ENCODE measurements at places on chromosomes 5 and 9.

GRCh38 chr5:82307451-82307850 lies 29.3 kb upstream of the RPS23 start:
- DNase-seq, result no peak

DNA sequence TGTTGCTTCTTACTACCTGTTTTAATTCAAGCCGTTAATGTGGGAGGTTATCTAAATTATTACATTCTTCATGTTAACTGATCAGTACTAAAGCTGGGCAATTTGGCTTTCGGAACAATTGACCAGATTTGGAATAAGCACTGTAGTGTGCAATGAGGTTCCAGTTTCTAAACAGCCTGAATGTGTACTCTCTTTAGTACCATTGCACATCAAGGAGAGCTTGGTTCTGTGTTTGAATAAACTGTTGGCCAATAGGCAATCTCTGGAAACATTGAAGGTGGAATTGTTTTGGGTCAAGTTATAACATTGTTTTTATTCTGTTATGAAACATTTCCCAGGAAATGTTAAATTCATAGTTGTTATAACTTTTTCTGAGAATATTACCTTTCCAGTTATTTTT lies 105.2 kb downstream of the PBX3 start:
- no peak for DNase-seq

DNA sequence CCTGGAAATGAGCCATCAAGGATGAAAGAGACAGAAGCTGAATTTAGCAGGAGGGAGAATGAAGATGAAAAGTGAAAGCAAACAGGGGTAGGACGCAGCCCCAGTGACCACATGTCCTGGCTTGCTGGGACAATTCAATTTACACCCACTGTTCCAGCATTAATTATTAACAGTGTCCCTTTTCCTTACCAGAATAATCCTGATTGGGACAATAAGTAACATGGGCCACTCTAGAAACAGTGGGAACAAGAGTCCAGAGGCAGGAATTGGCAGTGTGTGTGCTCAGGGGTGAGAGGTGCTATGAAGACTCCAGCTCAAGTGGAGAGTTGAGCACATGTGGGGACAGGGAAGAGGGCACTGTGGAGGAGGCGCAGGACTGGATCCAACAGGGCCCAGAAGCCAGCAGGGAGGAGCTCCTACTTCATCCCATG lies 147.1 kb downstream of the C5orf15 start:
- no peak for DNase-seq

DNA sequence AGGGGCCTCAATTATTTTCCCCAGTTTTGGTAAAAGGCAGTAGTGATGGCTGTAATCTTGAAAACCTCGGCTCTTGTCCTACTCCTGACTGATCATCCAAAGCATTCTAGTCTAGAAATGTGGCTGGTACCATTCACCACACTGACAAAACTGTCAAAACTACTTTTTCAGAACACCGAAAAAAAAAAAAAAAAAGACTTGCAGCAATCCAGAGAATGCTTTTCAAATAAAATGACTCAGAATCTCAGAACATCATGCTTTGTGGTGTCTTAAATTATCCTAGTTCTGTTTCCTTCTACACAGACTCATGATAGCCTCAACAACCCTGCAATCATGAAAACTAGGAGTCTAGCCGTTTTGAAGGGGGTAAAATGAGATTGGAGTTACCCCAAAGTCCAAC lies 13.4 kb downstream of the SLC28A3 start:
- no peak for DNase-seq

DNA sequence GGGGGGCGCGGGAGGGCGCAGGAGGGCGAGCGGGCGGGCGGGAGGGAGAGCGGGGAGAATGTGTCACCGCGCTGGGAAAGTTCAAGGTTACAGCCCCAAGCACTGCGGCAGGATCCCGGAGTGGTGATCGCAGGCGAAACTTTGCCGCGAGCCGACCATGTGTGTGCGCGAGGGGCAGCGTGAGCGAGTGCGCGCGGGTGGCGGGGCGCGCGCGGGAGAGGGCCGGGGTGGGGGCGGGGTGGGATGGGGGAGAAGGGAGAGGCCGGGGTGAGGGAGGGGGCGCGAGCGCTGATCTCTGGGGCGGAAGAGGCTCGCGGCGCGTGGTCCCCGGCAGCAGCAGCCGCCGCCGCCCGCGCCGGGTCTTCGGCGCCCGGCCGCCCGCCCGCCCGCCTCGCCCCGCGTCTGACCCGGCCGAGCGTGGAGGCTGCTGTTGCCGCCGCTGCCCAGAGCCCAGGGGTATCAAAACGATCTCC lies at the start of gene NFIB:
Gene NFIB, minus strand, starts transcription at position 191 of the 473 bp plus-strand sequence. CDS start 630 bp downstream, outside the sequence.
- DNase-seq, result no peak

- DNase-seq, result no peak
Measured at GRCh38 chr9:37656936-37657335, 6.2 kb downstream of the FRMPD1 start.

- DNase-seq, result no peak
Measured at GRCh38 chr5:90983148-90983547, 400.0 kb downstream of the ARRDC3 start.

DNA sequence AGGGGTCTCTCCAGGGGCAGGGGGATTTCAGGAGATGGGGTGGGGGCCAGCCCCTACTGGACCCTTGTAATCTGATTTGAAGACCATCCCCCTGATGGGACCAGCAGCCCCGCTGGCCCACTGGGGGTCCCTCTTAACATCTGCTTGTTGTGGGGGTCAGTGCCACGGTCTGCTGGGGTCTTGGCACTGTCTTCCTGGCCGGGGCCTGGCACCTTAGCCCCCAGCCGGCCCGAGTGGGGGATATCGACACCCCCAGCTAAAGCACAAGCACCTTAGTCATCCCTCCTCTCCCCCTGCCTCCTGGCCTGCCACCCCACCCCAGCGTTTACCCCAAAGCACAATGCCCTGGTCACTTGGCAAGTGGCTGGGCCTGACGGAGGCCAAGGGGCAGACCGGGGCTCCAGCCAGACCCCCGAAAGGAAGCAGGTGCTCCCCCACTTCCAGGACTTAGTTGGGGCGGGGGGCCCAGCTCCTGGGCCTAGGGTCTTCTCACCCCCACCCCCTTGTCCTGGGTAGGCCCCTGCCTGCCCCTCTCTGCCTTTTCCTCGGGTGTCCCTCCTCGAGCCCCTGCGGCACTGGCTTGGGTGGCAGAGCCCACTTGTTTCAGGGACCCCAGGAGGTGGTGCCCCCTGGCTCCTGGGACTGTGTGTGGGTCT lies 1.4 kb upstream of the NFX1 start:
- DNase-seq, result no peak

DNA sequence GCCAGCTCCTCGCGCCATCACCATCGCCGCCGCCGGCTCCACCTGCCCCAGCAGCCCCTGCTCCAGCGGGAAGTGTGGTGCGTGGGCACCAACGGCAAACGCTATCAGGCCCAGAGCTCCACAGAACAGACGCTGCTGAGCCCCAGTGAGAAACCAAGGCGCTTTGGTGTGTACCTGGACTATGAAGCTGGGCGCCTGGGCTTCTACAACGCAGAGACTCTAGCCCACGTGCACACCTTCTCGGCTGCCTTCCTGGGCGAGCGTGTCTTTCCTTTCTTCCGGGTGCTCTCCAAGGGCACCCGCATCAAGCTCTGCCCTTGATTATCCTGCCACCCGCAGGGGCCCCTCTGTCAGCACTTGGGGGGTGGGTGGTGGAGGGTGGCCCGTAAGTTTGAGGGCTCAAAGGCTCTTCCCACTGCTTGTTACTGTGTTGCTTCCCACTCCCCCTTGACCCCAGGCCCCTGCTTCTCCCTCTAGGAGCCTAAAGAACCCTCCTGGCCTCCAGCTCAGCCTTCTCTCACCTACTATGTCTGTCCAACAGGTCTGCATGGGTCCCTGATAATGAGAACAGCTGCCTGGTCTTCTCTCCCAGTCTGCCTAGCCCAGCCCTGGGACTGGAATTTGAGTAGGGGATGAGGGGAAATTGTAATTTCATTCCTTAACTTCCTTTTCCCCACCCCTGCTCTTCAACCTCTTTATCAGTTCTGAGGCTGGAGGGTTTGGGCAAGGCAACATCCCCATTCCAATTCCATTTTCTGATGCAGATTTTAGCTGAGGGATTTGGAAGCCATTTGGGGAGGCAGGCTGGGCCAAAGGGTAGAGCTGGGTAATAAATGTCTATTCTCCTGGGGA lies 9.0 kb downstream of the RACK1 start:
- DNase-seq, result no peak

GRCh38 chr9:135343837-135344522 lies 135.6 kb upstream of the PPP1R26 start:
- no peak for DNase-seq

- DNase-seq, result no peak
Measured at GRCh38 chr9:91156451-91157234, 205.1 kb downstream of the AUH start.

DNA sequence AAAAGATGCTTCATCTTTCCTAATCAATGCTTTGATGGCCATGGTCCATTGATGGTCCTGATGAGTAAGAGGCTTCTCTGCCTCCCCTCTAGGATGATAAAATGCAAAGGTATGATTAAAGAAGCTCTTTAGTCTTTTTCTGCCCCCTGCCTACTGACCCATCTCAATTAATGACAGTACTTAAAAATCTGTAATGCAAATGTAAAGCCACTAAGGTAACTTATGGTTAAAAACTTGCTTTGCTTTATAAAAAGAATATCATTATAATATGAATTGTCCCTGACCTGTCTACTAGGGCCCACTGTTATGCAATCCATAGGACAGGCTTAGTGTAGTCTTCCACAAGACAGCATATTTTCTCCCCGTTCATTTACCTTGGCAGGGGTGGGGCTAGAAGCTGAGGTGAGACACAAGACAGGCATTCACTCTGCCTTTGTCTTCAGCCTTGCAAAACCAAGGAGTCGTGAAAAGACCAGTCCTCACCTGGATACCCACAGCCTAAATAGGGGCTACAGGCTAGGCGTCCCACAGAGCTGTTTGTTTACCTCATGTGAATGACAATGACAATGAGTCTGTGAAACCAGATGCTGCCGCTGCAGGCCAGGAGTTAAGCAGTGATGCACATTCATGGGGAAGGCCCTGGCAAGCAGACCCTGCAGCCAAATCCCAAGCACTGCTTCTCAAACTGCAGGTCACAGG lies 60.4 kb downstream of the BNC2 start:
- DNase-seq, result no peak

All from stimulated activated CD4-positive, alpha-beta T cell treated with anti-CD3 and anti-CD28 coated beads, TNF-alpha, amount 100 ng/mL, for 1 hour (primary cell).